Activated CD8-positive, alpha-beta memory T cell treated with anti-CD3 and anti-CD28 coated beads, Interleukin-2, amount 50 U/mL, for 48 hours (primary cell): ENCODE measurements at places on chromosomes 2 and 18.

DNA sequence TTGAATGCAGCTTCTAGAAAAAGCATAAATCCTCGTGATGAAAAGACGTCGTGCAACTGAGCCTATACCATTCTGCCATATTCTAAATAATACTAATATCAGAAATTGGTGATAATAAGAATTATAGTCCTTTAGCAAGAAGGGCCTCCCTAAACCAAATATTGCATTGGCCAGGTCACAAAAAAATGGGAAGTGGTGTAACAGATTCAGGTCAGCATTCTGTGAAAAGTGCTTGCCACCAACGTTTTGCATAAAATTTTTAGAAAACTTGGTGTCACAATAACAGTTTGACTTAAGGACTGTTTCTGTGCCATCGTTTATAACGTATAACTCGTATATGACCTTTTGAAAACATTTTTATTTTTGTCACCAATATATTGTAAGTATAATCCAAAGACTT lies 603.6 kb downstream of the CPS1 start:
- DNase-seq = no peak

DNA sequence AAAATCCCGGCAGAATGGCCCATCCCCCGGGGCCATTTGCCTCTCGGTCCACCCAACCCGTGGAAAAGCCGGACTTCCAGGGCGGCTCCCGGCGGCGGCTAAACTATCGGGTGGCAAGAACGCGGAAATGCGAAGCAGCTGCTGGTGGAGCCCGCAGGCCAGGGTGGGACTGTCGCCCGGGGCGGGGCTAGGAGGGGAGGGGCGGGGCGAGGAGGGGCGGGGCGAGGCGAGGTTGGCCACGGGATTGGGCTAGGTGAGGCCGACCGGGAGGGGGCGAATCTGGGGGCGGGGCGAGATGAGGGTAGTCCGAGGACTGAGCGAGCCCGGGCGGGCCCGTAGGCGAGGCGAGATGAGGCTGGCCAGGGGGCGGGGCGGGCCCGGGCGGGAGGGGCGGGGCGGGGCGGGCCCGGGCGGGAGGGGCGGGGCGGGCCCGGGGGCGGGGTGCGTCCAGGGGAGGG lies 315 bp upstream of the SLC66A3 start:
- DNase-seq = peak; percentile 97

DNA sequence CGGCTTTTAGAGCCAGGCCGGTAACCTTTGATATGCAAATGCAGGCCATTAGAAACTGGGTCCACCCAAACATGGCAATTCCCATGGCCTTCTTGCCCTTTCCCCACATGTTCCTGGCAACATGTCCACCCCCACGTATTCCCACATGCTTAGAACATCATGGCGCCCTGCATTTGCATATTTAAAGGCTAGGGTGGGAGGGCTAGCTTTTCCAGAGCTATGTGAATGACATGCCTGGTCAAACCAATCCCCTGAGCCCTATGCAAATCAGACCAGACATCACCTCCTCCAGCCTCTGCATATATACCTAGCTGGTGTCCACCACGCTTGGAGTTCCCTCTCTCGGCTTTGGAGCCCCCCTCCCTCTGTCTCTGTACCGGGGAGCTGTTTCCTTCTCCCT lies 481.9 kb downstream of the CDH2 start:
- no peak for DNase-seq

DNA sequence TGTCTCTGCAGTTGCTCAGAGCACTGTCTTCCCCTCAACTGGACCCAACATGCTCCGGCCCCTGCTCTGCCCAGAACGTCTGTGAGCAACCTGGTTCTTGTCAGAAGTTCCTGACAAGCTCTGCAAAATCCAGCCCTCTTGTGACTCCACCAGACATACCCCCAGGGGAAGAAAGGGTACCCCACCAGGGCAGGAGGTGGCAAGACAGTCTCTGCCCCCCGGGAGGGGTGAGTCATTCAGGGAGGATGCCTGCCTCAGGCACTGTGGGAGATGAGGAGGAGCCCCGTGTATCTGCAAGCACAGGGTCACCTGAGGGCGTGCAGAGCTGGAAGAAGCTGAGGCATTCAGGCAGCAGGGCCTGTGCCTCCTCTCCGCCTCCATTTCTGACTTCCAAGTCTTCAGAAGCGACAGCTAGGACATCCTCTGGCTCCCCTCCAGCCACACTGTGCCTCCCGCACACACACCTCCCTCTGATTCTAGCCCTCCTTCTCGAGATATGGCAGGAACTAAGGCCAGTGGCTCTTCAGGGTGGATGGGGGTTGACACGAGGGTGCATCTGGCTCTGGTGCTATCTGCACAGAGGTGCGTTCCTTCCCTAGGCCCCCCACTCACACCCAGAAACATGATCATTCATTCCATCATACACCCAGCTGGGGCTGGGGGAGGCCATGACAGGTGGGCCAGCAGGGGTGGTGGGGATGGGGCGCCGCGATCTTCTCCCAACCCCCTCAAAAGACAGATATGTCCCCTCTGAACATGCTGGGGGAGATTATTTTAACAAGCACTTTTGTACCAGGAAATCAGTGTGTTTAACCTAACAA lies 222.2 kb downstream of the CYP26B1 start:
- peak; percentile 15 for DNase-seq

GRCh38 chr18:74203811-74204210 lies 55.5 kb downstream of the TIMM21 start:
- no peak for DNase-seq

GRCh38 chr2:5690286-5690685 lies 1.9 kb upstream of the SOX11 start:
- DNase-seq = no peak

DNA sequence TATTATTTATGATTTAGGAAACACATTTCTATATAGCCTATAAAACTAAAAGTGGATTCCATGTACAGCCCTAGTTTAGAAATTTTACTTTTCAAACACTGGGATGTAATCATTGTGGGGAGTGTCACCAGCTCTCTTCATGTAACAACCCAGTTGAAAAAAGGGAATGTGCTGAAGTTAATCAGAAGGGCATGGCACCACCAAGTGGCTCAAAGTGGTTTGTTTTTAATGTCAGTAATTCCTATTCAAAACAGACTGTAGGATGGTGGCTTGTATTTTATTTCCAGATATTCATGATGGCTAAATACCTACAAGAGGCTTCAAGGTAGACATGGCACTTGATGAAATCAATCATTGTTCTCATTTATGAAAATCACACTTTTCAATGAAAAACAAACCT lies 58.1 kb upstream of the TMEM182 start:
- no peak for DNase-seq

GRCh38 chr2:141105763-141106162 lies 1025.1 kb downstream of the LRP1B start:
- DNase-seq = no peak

DNA sequence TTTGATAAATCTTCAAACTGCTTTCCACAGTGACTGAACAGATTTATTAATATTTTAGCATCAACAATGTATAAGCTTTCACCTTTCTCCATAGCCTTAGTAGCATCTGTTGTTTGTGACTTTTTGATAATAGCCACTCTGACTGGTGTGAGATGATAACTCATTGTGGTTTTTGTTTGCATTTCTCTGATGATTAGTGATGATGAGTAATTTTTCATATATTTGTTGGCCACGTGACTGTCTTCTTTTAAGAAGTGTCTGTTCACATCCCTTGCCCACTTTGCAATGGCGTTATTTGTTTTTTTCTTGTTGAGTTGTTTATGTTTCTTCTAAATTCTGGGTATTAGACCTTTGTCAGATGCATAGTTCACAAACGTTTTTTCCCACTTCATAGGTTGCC lies 952.9 kb downstream of the TRIB2 start:
- DNase-seq = no peak

- no peak for DNase-seq
Observed at GRCh38 chr2:12330916-12331315, 385.8 kb upstream of the TRIB2 start.

DNA sequence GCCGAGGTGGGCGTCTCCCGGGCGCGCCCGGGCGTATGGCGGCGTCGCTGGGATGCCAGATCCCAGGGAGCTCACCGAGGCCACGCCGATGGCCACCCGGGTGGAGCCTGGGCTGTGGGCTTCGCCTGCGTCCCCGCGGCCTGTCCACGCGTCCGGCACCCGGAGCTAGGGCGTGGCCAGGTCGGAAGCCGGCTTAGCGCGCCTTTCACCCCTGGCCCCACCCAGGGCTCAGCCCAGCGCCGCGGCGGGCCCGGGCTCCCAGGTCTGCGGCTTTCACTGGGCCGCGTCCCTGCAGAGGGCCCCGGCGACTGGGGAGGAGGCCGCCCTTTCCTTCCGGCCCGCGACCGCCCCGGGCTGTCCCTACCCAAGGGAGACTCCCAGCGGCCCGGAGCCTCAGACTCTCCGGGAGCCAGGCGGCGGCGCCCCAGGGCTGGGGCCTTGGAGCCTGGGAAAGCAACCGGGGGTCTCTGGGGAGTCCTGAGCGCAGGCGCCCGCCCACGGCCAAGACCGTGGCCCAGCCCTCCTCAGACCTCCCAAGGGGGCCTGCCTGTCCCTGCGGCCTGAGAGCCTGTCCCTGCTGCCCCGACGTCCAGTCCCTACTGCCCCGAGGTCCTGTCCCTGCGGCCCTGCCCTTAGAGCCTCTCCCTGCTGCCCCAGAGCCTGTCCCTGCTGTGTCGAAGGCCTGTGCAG lies 36.3 kb upstream of the ITM2C start:
- DNase-seq = no peak

DNA sequence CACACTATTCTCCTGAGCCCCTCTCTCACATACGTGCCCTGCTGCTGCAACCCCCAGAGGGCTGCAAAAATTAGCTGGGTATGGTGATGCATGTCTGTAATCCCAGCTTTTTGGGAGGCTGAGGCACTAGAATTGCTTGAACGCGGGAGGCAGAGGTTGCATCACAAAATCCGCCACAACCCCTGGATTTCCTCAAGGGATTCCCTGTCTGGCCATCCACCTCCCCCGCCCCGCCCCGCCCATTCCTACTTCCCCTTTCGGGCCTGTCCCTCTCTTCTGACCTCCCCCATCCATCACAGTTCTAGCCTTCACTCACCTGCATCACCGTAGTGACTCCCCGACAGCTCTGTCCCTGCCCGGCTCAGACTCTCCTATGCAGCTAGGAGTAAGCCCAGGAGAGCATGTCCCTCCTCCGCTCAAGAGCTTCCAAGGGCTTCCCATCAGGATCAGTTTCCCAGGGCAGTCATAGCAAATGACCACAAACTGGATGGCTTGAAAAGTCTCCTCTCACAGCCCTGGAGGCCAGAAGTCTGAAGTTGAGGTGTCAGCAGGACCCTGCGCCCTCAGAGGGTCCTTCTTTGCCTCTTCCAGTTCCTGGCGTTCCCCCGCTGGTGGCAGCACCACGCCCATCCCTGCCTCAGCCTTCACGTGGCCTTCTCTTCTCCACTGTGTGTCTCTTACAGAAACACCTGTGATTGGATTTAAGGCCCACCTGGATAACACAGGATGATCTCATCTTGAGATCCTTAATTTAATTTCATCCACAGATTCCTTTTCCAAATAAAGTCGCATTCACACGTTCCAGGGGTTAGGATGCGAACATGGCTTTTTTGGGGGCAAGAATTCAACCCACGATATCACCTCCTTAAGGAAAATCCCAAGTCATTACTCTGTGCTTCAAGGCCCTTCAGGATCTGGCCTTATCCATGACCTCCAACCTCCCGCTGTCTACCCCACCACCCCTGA lies 58.5 kb downstream of the HS1BP3 start:
- DNase-seq = no peak

DNA sequence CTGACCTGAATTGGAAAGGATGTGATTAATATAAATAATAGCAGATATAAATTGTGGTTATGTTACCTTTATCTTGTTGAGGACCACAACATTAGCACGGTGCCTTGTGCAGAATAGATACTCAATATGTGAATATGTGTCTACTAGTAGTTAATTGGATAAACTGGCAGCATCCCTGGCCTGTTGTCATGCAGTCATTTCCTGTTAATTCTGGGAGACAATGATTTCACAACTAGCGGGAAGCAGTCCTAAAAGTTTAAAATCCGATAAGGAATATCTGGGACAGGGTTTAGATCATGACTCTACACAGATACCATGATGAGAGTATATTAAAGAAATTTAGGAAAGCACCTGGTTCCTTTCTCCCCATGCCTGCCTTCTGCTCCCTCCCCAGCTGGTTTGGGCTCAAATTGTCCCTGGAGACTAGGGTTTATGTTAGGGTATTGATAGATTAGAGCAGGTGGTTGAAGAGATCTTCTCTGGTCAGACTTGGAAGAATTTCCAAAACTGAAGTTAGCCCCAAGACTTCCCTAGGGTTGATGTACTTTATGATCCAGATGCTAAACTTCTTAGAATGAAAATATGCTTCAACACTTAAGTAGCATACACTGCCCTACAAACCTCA lies 32.8 kb downstream of the CYBRD1 start:
- no peak for DNase-seq

DNA sequence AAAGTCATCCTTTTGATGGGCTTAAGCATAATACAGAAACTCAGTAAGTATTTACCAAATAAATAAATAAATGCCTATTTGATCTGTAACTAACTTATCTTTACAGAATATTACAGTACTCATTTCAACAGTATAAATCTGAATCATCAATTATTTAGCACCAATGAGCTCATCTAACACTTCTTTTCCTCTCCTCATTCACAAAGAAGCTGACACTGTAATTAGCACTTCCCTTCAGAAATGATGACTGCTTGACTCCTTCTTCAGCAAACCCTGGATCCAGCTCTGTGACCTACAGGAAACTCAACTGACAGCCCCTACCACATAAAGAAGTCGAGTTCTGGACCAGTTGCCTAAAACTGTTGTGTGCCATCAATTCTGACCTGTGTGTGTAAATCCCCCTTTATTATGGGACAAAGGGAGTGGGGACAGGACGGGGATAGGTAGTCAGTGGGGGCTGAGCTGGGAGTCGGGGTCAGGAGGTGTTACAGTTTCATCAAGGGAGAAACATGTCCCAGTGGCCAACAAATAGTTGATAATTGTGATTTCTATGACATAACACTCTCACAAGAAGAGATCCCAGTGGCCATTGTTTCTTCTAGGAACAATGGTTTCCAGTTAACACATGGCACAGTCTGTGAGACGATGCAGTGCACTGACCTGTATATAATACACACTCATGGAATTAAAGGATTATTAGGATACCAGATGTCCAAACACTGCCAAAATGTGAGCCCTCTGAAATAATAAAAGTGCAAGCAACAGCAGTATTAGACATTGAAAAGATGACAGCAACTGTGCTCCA lies 68.7 kb downstream of the STK39 start:
- DNase-seq = no peak

- no peak for DNase-seq
Observed at GRCh38 chr18:69686861-69687260, 260.8 kb downstream of the CD226 start.

- DNase-seq = no peak
Observed at GRCh38 chr2:47631792-47632398, 151.1 kb upstream of the MSH6 start.

- peak; percentile 42 for DNase-seq
Observed at GRCh38 chr18:77093586-77093985, 39.0 kb downstream of the MBP start.

GRCh38 chr2:241935774-241936173 lies 66.2 kb downstream of the RTP5 start:
- peak; percentile 22 for DNase-seq

DNA sequence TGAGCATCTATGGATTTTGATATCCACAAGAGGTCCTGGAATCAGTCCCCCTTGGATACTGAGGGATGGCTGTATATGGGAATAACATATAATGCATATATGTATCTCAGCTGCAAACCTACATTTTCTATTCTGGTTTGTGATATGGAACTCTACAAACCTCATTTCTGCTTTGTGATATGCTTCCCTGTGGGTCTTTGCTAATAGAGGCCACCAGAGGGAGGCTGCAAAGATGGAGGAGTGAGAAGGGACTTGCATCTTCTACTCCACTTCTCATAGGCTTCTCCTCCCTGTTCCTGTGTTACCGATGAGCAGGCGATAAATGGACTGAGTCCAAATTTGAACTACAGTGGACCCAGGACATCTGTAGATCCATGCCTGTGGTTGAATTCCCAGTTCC lies 37.8 kb downstream of the ARID5A start:
- DNase-seq = no peak
